COR-L47 (cell line): ENCODE measurements at places on chromosomes 1 and 21.

DNA sequence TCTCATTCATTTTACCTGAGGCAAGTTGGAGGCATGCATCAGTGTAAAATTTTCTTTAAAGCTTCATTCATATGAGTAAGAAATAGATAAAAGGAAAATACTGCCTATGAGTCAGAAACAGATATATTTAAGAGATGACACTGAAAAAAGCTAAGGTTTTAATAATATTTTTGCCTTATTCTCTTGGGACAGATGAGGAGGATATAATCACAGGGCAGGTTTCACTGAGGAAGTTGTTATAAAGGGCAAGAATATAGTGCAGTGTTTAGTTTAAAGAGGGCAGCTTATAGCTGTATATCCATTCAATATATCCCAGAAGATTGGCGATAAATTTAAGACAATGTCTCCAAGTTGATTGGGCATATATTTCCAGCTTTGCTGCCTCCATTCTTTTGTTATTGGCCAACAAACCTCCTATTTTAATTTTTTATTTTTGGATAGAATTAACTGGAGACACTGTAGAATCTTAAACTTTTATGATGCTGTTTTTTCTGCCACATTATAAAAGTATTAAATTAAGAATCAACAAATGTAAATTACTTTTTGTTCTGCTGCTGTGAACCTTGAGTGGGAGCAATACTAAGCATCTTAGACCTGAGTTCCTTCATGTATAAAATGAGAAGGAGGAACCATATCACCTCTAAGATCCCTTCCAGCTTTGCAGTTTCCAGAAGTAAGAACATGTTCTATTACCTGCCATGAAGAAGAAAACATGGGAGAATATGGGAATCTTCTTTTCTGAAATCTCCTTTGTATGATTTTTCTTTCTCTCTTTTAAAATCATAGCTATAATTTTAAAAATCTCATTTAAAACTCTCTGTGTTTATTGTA, 171.6 kb downstream of the S1PR1 start:
- DNase-seq = no peak

DNA sequence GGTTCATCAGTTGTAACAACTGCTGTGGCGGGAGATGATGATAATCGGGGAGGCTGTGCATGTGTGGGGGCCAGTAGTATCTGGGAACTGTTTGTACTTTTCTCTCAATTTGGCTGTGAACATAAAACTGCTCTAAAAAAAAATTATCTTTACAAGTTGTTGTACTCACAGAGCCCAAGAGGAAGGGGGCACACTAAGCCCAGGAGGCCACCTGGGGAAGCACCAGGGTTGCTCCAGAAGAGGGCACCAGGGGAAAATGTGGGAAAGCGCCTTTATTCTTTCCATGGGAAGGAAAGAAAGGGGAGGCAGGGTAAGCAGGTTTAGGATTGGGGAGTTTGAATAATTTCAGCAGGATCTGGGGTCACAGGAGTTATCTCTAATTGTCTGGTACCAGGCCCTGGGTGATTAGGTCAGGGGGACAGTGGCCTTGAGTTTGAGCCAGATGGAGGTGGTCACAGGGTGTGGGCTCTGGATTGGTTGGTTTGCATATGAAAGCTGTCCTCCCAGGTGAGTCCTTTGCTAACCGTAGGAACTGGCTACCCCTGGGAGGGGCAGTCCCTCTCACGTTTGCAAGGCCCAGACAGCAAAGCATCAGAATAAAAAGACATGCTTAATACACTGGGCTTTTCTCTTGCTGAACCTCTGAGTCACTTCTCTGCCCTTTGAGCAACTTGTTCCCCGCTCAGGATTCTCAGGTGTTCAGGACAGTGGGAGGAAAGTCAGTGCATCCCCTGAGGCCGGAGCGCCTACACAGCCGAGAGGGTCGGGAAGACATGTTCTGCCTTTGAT, 11.2 kb downstream of the MYOC start:
- no peak for DNase-seq

GRCh38 chr1:207502726-207503125, 6.8 kb downstream of the CR1 start:
- DNase-seq = no peak

DNA sequence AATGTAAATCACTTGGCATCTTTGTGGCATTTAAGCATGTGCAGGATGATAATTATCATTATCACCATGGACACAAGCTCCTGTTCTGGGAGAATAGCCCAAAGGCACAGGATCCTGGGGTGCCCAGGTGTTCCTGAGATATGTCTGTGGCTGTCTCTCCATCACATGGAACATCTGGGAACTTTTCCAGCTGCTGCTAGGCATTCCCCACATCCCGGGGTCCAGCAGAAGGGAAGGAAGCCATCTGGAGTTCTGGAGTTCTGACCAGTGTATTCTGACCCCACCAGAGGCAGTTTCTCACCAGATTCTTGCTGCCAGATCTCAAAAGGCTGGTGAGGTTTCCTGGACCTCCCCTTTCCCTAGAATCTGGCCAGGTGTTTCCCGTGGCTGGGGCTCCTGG, 259.7 kb upstream of the VAMP3 start:
- DNase-seq = peak; percentile 96

- no peak for DNase-seq
Observed at GRCh38 chr1:160550572-160551034, 27.5 kb upstream of the SLAMF6 start.

DNA sequence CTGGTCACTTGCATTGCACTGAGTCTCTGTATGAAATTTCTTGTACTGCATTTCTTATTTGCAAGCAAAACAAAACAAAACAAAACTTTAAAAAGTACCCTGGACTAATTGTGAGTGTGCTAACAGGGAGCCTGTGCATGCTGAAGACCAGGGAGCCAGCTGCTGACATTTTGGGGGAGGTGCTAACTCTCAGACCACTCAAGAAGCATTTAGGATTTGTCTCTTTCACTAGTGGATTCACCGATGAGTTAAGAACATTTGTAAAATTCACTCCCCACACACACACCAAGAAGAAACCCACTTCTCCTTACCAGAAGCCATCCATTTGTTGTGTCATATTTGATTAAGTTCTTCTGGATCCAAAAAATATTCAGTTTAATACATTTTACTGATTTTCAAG, 95.7 kb upstream of the C1orf105 start:
- no peak for DNase-seq

- DNase-seq = peak; percentile 90
Observed at GRCh38 chr1:223083831-223084230, 59.2 kb downstream of the TLR5 start.

DNA sequence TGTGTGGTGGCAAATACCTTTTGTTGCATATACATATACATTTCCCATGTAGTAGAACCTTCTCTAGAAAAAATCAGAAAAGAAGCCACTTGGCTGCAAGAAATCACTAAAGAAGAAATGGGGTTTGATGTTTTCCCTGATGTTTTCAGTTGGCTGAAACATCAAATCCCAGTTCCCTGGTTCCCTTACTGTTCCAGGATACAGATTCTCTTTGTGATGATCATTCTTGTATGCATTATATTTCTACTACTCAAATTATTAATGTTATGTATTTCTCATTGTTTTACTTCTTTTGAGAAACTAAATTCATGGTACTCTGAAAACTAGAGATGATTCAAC, 7.6 kb downstream of the RNU1-2 start:
- no peak for DNase-seq

- DNase-seq = no peak
Observed at GRCh38 chr1:60916906-60917305, 165.5 kb upstream of the NFIA start.

DNA sequence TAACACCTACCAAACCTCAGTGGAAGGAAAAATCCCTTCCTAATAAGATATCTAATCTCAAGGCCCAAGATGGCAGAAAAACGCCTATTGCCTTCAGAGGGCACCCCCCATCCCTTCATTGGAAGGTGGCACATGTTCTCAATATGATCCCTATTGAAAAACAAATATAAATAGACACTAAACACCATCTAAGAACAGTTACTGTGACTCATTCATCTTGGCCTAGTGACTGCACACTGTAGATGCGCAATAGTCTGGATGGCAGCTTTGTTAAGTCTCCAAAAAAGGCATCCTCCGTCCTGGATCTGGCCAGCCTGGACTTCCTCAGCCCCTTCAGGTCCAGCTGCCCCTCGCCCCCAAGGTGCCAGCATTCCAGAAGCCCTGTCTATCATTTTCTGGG, 121.9 kb downstream of the CAPN8 start:
- DNase-seq = no peak

DNA sequence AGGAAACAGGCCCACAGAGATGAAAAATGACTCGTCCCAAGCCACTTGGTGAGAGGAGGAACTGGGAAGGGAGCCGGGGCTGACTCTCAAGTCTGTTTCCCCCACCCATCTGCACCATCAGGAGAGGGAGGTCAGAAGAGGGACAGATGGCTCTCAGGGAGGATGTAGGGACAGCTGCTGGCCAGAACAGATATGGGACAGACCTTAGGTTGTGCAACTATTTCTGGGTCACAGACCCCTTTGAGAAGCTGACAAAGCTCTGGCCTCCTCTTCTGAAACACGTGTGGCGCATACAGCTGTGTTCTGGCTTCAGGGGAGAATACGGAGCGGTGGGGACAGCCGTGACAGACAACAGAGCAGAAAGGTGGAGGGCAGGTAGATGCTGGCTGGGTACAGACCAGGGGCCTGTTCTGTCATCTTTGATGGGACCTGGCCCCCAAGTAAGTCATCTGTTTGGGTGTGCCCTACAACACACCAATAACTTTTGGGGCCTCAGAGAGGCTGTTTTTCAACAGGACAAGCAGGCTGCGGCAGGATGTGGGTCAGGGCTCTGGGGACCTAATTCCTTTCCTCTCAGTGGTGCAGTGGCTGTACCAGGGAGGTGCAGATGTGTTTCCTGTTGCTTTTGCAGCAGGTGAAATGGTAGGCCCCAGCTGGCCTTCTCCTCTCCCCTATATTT, 7.3 kb downstream of the SH3BGRL3 start:
- no peak for DNase-seq

GRCh38 chr1:37238364-37239224, 204.3 kb upstream of the GRIK3 start:
- peak; percentile 95 for DNase-seq

DNA sequence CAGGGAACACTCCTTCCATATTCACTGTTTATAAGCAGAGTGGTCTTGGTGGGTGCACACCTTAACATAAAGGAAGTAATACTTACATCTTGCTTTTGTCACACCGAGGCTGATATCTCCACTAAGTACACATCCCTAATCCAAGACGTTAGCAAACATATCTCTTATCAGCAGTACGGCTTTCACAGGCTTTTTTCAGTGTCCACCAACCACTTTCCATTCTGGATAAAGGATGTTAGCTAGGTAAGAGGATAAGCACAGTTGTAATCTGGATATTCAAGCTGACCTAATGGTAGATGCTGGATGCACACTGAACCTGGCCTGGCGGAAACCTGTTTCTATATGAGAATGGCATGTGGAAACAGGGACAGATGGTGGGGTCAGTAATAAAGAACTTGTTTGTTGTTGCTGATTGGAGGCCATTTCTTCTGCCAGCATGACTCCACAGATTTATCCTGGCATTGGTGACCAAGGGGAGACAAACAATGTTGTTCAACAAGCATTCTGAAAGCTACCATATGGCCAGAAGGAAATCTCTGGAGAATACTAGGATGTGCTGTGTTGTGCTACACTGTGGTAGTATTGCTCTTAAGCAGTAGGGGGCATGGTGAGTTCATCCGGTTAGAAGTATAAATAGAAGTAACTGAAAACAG, 416.4 kb downstream of the PTBP2 start:
- peak; percentile 81 for DNase-seq

DNA sequence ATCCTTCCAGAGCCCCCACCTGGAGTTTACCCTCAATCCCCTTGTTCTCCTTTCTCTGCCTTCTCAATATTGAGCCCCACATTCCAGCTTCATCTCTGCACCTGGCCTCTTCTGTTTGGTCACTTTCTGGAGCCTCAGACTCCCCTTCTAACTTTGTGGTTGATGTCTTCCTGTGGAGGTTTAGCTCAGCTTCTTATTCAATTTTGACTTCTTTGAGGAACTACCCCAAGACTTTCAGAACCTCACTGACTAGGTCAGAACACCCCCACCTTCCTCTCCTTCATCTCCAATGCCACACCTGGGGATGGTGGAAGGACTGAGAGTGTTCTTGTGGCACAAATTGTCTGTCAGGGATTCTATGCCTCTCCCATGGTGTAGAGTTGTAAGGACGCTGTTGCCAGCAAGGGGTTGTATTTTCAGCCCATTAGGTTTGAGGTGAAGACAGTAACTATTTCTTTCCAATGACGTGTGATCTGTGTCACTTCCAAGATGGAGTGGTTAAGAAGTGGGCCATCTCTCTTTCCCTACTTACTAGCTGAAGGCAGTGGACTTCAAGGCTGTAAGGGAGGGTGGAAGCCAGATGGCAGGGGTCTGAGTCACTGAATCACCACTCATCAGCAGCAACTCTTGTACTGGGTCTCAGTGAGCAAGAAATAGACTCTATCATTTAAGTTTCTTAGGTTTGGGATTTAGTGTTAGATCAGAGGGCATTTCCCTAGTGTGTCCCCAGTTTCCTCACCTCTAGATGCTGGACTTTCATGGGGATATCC, 80.6 kb downstream of the PAPPA2 start:
- DNase-seq = no peak

DNA sequence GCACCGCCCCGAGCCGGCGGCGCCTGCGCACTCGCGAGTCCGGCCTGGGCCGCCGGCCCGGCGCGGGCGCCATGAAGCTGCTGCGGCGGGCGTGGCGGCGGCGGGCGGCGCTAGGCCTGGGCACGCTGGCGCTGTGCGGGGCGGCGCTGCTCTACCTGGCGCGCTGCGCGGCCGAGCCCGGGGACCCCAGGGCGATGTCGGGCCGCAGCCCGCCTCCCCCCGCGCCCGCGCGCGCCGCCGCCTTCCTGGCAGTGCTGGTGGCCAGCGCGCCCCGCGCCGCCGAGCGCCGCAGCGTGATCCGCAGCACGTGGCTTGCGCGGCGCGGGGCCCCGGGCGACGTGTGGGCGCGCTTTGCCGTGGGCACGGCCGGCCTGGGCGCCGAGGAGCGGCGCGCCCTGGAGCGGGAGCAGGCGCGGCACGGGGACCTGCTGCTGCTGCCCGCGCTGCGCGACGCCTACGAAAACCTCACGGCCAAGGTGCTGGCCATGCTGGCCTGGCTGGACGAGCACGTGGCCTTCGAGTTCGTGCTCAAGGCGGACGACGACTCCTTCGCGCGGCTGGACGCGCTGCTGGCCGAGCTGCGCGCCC, at the start of gene B3GALT6:
TSS of gene B3GALT6 (plus strand) at position 30 of the 588 bp plus-strand sequence. CDS start at position 72, 42 bp downstream.
- peak; percentile 66 for DNase-seq

DNA sequence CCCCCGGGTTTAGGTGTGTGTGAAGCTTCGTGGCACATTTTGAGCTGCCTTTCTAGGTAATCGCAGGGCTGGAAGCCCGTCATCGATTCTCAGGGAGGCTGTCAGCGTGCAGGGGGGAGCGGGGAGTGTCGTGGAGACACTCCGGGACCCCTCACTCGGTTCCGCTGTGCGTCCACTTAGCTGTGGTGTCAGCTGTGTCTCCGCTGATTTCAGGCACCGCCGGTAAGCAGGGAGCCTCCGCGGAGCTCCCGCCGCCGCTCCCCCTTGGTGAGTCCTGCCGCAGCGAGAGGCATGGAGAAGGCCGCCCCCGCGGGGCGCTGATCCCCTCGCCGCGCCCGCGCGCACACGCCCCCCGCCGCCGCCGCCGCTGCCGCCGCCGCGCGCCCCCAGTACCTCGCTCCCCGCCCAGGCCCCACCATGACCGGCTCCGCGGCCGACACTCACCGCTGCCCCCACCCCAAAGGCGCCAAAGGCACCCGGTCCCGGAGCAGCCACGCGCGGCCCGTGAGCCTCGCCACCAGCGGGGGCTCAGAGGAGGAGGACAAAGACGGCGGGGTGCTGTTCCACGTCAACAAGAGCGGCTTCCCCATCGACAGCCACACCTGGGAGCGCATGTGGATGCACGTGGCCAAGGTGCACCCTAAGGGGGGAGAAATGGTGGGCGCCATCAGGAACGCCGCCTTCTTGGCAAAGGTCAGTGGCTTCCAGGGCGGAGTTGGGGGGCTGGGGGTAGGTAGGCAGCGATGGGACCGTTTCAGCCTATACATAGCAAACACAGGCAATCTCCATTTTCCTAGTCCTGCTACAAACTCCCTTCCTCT, 995 bp downstream of the VASH2 start:
- peak; percentile 7 for DNase-seq
